ENCODE measurements at places on chromosomes 2 and 18.

GRCh38 chr2:71100195-71100964 lies 29.6 kb downstream of the MCEE start:
- peak; percentile 65 for DNase-seq

- no peak for DNase-seq
These were observed 175.8 kb downstream of the IRS1 start for GRCh38 chr2:226623587-226624368.

GRCh38 chr2:38033646-38034045 lies 42.3 kb downstream of the CYP1B1 start:
- DNase-seq: no peak

GRCh38 chr2:82985572-82986197 lies 1473.4 kb downstream of the SUCLG1 start:
- DNase-seq: no peak

DNA sequence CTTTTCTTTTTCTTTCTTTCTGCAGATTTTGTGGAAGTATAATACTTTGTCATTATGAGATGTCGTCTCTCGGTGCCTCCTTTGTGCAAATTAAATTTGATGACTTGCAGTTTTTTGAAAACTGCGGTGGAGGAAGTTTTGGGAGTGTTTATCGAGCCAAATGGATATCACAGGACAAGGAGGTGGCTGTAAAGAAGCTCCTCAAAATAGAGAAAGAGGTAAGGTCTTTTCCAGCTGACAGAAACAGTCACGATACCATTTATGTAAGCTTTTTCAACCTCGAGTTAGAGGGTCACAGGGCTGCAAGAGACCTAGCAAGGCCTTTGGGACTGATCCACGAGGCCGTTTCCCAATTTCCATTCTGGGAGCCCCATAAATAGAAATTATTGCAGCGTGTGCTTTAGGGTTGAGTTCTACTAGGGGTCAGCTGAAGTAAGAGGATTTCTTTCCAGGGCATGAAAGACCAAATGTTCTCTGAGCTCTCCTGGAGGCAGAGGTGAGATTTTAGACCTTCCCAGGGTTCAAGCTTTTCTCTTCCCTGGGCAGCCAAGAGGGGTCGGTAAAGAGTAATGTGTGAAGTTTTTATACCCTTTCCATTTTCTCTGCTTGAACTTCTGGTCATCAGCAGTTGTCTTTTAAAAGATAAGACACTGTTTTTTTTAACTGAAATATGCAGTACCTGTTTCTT lies 15.5 kb downstream of the MAP3K20 start:
- no peak for DNase-seq

DNA sequence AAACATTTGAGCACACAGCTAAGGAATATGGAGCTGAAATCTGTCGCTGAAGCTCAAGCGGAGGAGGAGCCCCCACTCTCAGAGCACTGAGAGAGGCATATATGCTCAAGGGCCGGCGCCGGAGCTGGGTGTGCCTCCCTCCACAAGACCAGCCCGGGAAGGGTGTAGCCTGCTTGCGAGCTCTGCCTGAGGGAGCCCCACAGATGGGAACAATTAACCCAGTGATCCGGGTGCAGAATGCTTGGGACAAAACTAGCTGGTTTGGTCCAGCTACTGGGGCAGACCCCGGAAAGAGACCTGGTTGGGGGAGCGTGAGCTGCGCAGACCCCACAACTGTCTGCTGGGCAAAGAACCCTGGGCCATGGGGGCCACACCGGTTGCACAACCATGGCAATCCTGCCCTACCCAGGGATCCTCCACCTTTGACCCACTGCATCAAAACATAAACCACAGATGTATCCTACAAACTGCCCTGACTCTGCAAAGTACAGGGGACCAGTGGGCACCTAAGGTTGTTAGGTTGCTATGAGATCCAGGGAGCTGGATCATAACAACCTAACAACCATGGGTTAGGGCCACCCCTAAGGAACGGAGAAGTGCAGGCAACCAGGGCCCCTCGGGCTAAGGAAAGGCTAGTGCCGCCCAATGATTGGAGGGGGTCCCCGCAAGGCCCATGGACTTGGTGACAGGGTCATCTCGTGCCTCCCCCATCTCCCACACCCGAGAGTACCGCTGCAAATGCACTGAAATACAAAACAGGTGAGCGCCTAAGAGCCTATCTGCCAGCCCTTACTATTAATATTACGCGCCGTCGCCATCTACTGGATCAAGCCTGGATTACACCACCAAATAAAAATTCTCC lies 53.4 kb upstream of the SCN1A start:
- peak; percentile 32 for DNase-seq

DNA sequence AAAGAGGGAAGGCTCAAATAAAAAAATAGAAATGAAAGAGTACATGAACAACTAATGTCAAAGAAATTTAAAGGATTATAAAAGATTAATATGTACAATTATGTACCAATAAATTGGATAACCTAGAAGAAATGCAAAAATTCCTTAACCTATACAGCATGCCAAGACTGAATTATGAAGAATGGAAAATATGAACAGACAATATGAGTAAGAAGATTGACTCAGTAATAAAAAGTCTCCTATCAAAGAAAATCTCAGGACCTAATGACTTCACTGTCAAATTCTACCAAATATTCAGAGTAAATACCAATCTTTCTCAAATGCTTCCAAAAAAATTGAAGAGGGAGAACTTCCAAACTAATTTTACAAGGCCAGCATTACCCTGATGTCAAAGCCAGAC lies 120.2 kb upstream of the SPOPL start:
- DNase-seq: no peak

- DNase-seq: no peak
These were observed 55.3 kb upstream of the HAAO start for GRCh38 chr2:42847596-42848151.
